NCI-H526 treated with DMSO at 0.1 percent for 48 hours (cell line): ENCODE measurements at places on chromosomes 7 and 10.

DNA sequence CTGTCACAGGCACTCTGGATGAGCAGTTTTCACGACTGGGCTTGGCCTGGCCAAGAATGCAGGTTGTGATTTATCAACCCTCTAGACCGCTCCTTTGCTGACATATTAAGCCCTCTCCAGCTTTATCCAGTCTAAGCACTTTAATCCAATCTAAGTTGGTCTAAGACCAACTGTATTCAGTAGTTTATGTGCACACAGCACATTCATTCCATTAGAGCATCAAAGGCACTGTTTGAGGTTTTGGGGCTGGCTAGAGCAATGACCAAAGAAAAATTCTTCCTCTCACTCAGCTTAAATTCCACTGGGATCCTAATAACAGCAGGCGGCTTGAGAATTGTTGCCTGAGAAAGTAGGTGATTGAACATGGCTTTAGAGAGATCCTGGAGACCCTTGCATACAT, 176.0 kb upstream of the INSYN2A start:
- no peak for DNase-seq

DNA sequence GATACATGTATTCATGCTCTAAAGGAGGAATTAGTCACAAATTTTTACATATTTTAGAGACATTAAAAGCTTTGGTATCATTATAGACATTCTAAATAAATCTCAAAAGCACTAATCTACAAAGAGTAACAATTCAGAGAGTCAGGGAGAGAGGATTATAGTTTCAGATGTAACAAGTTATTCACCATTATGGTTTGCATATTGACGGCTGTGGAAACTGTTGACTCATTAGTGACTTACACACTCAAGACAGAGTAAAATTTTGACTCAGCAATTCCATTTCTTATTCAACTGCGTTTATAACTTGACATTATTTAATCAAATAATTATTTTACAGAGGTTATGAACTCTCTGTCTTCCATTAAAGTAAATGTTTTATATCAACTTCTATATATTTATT, 95.4 kb upstream of the SEMA3C start:
- DNase-seq, result no peak

- no peak for DNase-seq
Measured at GRCh38 chr10:115436999-115437398, 343.8 kb downstream of the ATRNL1 start.

GRCh38 chr7:79507131-79507530, 53.7 kb upstream of the MAGI2 start:
- no peak for DNase-seq

DNA sequence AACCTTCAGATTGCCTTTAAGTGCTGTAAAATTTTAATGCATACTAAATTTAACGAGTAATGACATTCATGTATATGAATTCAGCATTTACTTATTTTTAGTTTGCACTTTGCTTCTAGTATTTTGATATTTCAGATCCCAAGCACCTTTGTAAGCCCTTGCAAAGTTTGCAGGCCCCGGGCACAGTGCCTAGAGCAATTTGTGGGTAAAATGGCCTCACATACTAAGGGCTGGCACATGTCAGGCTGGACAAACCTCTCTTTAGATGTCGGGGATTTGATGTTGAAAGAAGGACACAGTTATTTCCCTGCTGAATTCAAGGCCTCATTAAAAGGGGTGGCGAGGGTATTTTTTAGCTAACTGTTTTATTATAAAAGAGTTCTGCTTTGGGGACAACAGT, 270.3 kb upstream of the HABP2 start:
- no peak for DNase-seq

- peak; percentile 36 for DNase-seq
Measured at GRCh38 chr10:63465293-63466143, at the start of gene JMJD1C. Gene JMJD1C, minus strand, starts transcription at chr10:63465977. Its CDS starts 315 bp downstream, at chr10:63465662.

GRCh38 chr7:26705567-26705966, 158.8 kb downstream of the SKAP2 start:
- no peak for DNase-seq

GRCh38 chr10:132397671-132398565, 918 bp downstream of the PWWP2B start:
- DNase-seq, result peak; percentile 24
